Lung microvascular endothelial cell (primary cell): ENCODE measurements at places on chromosomes 4 and X. TPM values are rescaled to one million over a fixed set of nuclear protein-coding genes. Genes with fewer than 3 reads are reported as not detected.

The FAM114A1 gene
- 56.9 and 70.8 TPM in 2 replicates for total RNA-seq

The GLRA2 gene
- total RNA-seq: not detected in 2 replicates

The ARHGAP6 gene
- total RNA-seq: under 0.01 and 0.22 TPM in 2 replicates

The SPANXN3 gene
- total RNA-seq: not detected in 2 replicates

The TBC1D9 gene
- 37.7 and 66.7 TPM in 2 replicates for total RNA-seq

DNA sequence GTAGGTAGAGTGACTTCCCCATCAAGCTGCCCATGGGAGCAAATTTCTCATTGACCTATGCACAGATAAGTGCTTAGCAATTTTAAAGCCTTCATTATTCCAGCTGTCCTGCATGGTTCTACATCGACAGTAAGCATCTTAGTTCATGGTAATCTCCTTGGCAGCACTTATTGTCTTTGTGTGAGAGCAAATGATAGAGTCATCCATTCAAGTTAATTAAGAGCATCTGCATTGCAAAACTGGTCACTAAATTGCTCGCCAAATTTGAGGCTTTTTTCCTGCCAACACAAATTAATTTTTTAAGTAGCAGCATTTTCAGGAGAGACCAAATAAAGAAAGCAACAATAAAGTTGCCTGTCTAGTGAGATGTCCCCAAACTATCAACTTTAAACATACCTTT, 76.7 kb downstream of the SH3BGRL start:
- no peak for DNase-seq

DNA sequence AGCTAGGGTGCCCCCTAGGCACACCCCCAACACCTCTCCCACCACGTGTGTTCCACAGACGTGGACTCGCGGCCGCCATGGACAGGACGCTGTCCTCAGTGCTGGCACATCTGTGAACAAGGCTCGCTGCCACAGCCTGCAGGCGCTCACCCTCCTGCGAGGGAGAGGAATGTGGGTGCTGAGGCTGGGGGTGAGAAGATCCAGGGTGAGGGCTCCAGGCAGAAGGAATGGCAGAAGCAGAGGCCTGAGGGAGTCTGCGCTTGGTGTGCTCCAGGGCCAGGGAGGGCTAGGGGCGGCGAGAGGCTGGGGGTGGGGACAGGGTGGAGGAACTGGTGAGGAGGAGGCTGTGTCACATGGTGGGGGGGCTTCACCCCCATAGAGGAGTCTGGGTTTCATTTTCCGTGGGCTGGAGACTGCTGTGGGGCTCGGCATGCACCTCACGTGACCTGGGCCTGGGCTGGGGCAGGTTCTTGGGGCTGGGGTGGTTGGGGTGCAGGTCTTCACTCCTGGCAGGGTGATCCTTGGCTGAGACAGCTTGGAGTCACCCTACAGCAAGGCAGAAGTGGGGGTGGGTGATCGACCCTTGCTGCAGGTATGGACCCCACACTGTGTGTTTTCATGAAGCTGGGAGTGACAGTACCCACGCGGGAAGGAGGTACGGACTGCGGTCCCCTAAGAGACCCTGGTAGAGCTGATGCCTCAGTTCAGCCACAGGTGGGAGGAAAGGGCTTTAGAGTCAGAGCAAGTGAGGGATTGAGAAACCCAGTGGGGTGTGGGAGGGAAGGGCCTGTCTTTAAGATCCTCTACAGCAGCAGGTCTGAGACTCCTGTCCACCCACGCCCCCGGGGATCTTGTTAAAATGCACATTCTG, 103.7 kb downstream of the PSAPL1 start:
- DNase-seq: no peak

DNA sequence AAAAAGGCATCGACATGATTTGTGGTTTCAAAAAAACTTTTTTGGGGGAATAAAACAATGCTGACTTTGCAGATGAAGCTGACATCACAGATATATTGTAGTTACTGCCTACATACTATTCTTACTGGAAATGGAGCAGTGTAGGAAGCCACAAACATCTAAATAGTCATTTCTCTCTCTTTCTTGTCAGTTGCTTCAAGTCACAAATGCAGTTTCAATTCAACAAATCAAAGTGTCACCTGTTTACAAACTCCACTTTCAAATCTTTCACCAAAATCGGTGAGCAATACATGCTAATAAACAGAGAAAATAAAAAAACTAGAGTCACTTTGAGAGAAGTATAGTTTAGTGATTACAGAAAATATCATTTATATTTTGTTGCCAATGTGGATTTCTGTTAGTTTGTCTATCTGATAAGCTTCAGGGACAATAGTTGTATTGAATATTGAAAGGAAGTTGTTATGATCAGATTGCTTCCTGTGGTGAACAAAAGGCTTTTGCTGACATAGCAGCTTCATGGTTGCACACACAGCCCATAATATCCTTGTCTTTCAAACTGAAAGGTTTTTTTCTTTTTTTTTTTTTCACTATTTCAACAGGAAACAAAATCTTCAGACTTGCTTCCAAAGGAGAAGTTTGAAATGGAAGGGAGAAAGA, 49.7 kb upstream of the PTPN13 start:
- DNase-seq: no peak

DNA sequence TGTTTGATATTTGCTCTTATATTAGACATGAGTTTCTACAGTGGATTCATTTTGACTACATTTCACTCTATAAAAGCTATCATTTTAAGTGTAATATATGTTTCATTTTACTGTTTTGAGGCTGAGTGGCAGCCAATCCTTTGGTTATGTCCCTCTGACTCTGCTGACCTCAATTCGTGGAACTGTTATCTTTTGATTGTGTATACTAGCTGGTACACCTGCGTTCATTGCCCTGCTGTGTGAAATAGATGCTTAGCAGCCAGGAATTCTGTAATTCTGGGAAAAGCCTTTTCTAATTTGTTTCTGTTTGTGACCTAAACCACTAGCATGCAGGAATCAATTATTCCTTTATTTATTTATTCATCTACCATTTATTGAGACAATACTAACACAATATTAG, 269.4 kb upstream of the CT83 start:
- no peak for DNase-seq

GRCh38 chr4:147090486-147090885, 144.8 kb upstream of the TTC29 start:
- no peak for DNase-seq

DNA sequence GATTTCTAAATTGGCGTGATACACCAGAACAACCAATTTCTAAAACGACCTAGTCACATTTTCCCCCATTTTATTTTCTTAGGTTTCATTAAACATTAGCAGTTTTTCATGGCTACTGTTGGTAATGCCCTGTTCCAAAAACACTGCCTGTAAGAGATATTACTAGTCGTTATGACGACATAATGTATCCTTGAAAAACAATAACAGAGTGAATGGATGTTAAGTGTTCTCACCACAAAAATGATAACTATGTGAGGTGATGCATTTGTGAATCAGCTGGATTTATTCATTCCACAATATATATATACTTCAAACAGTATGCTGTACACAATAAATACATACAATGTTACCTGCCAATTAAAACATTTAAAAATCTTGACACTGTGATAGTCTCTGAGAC, 1147.6 kb upstream of the PCDH10 start:
- DNase-seq: no peak

DNA sequence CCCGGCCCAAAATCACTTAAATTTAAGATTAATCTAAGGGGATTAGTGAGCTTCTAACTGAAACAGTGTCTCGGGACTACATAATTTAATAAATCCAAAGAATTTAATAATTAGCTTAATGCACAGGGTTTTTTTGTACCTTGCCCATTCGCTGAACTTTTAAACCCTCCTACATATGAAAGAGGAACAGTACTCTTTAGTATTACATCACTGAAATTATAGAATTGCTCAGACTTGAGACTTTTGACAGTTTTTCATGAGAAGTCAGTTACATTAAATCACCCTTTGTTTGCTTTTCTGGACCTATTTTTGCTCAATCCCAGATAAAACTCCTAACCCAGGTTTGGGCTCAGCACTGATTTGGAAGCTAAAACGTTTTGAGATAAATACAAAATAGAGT, 2.4 kb upstream of the TADA2B start:
- no peak for DNase-seq

DNA sequence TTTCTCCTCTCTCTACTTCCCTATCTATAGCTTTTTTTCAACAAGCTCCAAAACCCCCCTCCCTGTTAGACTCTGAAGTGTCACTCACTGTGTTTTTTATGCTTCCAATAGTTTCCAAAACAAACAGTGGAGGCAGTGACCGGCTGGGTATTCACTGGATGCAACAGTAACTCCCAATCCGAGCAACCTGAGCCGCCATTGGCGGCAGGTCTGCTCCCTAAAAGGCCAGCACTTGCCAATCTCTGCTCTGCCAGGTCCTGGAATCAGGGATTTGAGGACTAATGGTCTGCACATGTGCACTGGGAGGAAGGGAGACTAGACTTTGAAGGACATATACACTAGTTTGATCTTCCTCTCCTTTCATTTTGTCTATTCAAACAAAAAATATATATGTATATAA, 7.1 kb downstream of the TBX22 start:
- no peak for DNase-seq

GRCh38 chr4:139950568-139950967, 203.4 kb downstream of the MAML3 start:
- DNase-seq: no peak

DNA sequence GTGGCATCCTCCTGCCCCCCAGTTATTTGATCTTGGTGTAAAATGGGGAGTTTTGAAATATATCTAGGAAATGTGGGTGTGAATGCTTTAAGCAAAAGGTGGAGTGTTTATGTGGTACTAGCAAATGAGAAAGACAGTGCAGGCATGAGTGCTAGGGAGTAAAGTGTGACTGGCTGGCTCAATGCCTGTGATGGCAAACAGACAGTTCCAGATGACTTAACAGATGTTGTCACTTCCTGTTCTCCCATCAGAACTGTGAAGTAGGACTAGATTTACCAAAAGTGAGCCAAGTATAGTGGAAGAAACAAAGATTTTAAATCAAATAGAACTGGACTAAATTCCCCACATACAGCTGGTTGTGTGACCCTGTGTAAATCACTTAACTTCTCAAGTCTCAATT, 8.4 kb upstream of the AMOT start:
- DNase-seq: no peak
